Psoas muscle (tissue), 8 donors: ENCODE measurements at places on chromosomes 4 and X. TPM values are rescaled to one million over a fixed set of nuclear protein-coding genes. Genes with fewer than 3 reads are reported as not detected.

GRCh38 chrX:112612558-112612957 lies 67.2 kb downstream of the LHFPL1 start:
- no peak for DNase-seq

GRCh38 chrX:45009371-45010000 lies 136.5 kb downstream of the KDM6A start:
- DNase-seq = no peak

Gene HTN3
- not detected for polyA plus RNA-seq

Gene ADAM29
- not detected for polyA plus RNA-seq

- DNase-seq = no peak
Observed at GRCh38 chr4:75340561-75340960, 173.6 kb downstream of the RCHY1 start.

DNA sequence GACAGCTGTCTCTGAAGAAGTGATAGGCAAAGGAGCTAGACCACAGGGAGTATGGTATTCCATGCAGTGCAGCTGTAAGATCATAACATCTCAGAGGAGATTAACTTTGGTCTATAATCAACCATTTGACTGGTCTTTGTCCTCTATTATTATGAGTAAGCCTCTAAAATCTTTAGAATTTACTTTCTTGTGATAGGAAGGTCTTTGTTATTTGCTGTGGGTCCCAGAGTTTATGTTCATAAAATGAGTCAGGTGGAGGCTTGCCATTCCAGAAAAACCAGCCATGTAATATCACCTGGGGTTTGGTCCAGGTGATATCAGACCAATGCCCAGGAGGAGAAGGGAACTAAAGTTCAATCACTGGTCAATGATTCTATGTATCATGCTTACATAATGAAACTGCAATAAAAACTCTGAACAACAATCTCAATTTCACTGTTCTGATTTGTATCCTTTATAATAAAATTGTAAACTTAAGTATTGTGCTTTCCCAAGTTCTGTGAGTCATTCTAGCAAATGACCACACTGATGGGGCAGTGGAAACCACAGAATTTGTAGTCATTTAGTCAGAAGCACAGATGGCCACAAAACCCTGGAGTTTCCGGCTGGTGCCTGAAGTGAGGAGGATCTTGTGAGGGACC lies 239.6 kb upstream of the TRAM1L1 start:
- no peak for DNase-seq

GRCh38 chrX:131366407-131366806 lies 77.3 kb upstream of the IGSF1 start:
- DNase-seq = no peak
